Activated CD4-positive, alpha-beta T cell treated with anti-CD3 and anti-CD28 coated beads, Interleukin-2, amount 50 U/mL, for 1 hour (primary cell): ENCODE measurements at places on chromosomes 11 and 22.

DNA sequence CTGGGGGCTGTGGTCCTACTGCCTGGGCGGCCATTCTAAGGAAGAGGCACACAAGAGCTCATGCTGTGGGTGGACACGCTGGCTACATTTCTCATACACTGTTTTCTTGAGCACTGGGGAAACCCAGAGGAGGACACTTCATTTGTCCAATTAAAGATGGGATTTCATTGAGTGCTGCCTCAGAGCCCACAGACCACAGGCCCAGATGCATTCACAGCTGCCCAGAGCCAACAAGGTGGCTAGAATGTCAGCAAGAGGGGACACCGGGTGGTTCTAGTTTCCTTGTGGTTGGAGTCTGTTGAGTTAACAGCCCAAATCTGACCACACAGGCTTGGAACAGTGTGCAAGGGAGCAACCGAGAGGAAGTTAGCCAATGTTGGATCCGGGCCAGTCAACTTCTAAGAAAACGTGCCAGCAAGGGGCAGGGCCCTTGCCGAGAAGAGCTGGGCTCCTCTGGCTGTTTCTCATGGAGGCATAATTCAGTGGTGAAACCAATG lies 35.0 kb upstream of the SORL1 start:
- DNase-seq = peak; percentile 29

DNA sequence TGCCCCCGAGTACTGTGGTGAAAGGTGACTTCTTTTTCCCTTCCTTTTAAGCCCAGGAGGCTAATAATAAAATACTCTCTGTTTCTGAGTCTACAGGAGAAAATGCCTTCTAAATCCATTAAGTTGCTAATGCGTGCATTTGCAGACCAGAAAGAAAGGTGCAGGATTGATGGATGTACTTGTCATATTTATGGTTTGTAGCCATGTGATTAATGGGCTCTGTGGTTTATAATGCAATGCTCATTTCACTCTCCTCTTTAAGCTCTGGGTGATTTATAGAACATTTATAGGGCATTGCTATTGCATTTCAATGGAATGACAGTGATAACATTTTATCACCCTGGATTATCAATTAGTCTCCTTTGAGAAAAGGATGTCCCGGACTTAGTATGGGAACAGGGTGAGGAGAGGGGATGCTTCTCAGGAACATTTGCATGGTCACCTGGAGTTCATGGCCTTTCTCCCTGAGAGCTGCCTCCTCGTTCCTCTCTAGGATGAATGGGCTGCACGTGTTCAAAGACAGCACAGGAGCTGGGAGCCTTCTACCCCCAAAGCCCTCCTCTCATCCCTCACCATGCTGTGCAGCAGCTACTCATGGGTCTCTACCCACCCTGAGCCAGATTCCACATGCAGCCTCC lies 82.8 kb upstream of the HMGXB4 start:
- DNase-seq = no peak

DNA sequence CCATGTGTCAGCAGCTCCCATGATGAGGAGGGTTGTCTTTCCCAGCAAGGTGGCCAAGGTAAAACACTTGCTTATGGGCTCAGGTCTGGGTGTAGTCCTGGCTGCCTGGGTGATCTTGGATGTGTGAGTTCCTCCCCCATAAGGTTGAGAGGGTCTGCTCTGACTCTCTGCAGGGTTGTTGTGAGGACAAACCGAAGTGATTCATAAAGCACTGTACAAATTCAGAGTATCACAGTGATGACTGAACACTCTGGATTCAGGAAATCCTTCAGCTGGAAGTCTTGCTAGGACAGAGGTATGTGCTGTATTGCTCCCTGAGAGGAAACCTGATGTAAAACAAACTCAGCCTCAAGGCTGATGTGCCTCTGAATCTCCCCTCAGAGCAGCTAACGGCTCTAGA lies 220.9 kb upstream of the PITPNB start:
- no peak for DNase-seq

DNA sequence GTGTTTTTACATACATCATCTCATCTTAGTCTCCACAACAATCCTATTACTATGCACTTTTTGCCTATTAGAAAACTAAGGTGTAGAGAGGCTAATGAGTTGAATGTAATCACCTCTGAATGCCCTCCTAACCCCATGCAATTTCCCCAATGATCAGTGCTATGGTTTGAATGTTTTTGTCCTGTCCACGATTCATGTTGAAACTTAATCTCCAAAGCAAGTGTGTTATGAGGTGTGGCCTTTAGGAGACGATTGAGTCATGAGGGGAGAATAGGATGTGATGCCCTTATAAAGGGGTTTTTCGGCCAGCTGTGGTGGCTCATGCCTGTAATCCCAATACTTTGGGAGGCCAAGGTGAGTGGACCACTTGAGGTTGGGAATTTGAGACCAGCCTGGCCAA lies 2.0 kb upstream of the CCDC73 start:
- DNase-seq = no peak

DNA sequence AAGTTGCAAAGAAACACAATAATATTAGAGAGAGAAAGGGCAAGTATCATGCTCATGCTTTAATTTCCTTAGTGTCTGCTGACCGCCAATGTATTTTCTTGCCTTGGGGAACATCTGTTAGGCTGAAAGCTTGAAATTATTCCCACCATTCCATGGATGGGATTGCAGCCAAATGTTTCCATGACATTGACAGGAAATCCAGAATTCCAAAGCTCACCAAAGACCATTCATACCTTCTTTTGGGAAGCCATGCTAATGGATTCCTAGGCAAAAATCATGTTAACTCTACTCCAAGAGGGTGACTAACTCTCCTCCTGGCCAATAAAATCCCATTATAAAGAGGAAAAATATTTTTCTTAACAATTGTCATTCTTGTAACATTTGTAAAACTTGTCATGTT lies 661.4 kb upstream of the FAT3 start:
- no peak for DNase-seq

DNA sequence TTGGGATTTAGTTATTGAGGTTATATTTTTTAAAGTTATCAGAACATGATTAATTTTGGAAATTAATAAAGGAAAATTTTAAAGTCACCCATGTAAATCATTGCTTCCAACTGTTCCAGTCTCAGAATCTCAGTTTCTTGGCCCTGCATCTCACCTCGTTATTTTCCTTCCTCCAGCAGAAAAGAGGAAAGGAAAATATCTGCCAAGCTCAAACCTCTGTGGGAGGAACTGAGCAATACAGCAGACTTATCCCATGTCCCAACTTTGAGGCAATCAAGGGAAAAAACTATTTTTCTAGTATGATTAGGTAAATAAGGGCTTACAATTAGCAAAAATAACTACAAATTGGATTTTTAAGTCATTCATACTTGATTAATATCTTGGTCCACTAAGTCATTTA lies 30.1 kb downstream of the ELMOD1 start:
- DNase-seq = no peak

DNA sequence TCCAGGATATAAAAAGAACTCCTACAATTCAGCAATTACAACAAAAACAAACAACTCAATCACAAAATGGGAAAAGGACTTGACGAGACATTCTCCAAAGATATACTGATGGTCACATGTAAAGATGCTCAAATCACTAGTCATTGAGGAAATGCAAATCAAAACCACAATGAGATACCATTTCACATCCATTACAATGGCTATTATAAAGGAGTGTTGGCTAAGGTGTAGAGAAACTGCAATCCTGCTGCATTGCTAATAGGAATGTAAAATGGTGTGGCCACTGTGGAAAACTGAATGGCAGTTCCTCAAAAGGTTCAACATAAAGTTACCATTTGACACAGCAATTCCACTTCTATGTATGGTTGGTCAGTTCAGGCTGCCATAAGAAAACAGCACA lies 11.8 kb upstream of the TBCEL start:
- DNase-seq = no peak

DNA sequence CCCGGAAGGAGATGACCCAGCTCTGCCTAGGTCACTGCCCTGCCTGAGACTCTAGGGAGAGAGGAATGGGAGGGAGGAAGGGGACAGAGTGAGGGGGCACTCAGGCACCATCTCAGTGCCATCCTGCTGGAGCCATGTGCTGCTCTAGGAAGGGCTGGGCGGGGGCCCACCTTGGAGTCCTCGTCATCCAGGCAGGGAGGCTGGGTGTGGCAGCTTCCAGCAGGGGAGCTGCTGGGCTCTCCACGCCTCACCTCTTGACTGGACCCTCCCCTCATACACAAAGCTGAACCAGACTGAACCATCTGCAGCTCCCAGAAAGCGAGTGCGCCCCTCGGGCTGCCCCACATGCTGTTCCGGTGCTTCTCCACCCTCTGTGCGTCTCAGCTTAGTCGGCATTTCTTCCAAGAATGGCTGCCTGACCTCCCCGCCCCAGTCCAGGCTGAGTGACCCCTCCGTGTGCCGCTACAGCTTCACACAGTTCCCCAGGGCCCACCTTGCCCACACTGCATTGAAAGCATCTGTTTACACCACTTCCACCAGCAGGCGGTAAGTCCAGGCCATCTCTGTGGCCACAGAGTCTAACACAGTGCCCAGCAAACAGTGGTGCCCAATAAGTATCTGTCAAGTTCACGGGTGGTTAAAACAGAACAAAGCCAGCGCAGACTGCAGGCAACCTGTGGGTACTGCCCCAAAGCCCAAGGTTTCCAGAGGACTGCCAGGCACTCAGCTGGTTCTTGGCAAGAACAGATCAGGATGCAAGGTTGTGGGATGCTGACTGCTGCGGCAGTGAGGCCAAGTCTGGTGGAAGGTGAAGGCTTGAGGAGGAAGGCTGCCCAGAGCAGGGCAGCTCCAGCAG lies 9.4 kb upstream of the TRIM29 start:
- DNase-seq = no peak
